ENCODE measurements at places on chromosomes 12 and 14.

DNA sequence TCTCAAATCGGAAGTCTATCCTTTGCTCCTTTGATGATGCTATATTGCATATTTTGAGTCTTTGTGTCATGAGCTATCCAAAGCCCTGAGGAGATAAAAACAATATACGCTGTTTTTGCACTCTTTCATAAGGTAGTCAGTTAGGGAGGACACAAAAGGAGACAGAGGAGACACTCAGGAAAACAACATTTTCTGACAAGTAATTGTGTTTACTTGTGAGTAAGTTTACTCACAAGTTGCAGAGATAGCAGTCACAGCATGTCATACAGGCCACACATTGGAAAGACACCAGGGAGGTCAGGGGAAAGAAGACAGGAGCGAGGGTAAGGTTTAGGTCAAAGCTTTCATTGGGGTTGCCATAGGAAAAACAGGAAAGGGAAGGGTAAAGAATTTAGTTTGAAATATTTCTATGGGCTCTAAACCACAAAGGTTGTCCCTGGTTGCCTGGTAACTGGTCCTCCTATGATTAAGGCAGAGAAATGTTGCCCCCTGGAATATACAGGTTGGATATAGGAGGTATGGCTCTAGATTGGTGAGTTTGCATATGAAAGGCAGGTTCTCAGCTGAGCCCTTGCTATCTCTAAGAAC is 7.4 kb upstream of the GABARAPL1 start:
- H3K27ac ChIP-seq, result no peak overlapping the region
- no peaks in the 10 kb centered on the region for H3K27me3 ChIP-seq
- no peaks in the 10 kb centered on the region for H3K36me3 ChIP-seq
- no peaks in the 10 kb centered on the region for H3K4me1 ChIP-seq
- no peak for DNase-seq

GRCh38 chr14:20697273-20698017 is 8.9 kb downstream of the ANG start:
- no peaks in the 10 kb centered on the region for H3K36me3 ChIP-seq
- no peak overlapping the region for H3K4me3 ChIP-seq
- no peaks in the 10 kb centered on the region for H3K4me1 ChIP-seq
- DNase-seq, result peak; percentile 71
- H3K27ac ChIP-seq, result no peak overlapping the region

- peak overlapping the region; percentile 76 for H3K27ac ChIP-seq
- H3K36me3 ChIP-seq, result peaks cover 8% of the 10 kb centered on the region
- peaks cover 42% of the 10 kb centered on the region for H3K4me1 ChIP-seq
- H3K4me3 ChIP-seq, result peak overlapping the region; percentile 54
- no peak for DNase-seq
- H3K27me3 ChIP-seq, result no peaks in the 10 kb centered on the region
Observed at GRCh38 chr14:105420974-105421674, 1.5 kb downstream of the MTA1 start.

DNA sequence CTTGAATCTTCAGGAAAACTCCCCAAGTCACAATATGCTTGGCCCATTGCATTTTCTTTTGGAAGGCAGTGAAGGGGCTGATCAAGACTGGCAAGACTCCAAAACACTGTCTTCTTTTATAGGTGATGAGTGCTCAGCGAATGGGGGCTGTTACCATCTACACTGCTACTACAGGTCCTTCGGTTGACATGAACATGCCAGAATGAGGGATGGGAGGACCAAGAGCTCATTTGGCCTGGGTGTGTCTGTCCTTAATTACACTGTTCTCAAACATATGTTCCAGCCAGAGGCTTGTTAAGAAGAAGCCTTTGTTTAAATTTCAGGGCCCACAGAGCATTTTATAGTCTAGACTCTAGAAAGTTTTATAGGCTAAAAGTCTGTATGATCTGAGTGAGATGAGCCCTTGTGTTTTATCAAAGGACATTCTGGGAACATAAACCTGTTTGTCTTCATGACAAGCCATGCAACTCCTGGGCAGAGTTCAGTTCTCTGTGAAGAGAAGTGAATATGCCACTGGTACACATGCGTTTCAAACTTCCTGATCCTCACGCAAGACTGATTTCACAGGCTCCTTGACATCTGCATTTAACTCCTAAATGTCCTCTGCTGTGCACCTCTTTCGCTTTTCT is 4.7 kb upstream of the FAM234B start:
- peaks cover 7% of the 10 kb centered on the region for H3K4me1 ChIP-seq
- H3K36me3 ChIP-seq, result no peaks in the 10 kb centered on the region
- no peaks in the 10 kb centered on the region for H3K27me3 ChIP-seq
- H3K27ac ChIP-seq, result no peak overlapping the region
- no peak for DNase-seq

DNA sequence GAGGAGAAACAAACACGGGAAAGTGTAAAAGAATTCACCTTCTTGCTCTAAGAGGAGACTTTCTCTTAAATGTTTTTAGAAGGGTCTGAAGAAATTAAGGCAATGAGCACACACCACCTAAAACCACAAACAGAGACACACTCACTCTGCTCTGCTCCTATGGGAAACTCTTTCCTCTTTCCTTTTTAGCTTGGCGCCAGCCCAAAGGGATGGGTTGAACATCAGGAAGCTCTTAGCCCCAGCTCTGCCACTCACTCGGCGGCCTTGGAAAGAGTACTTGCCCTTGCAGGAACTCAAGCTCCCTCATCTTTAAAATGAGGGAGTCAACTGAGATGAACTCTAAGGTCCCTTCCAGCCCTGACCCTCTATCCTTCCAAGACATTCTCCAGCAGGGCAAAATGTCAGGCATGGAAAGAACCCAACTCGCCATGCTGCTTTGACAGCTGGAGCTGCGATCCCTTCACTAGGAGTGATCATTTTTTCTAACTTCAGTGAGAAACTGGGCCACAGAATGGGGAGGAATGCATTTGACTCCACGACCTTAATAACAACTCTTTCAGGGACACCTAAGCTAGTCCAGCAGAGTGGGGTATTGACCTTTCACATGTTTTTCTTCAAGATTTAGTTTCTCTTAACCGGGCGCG is 980 bp upstream of the RNASE8 start:
- no peak for DNase-seq
- H3K4me3 ChIP-seq, result no peak overlapping the region
- H3K27ac ChIP-seq, result no peak overlapping the region
- H3K27me3 ChIP-seq, result no peaks in the 10 kb centered on the region

DNA sequence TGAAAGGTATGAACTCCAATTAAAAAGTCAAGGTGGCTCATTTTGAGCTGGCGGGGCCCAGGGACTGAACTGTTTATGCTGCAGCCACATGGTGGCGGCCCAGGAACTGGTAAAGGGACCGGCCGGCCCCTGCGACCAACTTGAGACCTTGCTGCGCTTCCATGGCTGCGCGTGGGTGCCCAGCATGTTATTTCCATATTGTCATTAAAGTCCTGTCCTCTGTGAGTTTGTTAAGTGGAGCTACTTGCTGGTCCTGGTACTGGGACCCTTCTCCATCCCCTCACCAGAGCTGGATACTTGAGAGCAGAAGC is 62.3 kb downstream of the BEGAIN start:
- H3K27me3 ChIP-seq, result no peaks in the 10 kb centered on the region
- H3K36me3 ChIP-seq, result peaks cover 10% of the 10 kb centered on the region
- no peak overlapping the region for H3K27ac ChIP-seq
- DNase-seq, result no peak

DNA sequence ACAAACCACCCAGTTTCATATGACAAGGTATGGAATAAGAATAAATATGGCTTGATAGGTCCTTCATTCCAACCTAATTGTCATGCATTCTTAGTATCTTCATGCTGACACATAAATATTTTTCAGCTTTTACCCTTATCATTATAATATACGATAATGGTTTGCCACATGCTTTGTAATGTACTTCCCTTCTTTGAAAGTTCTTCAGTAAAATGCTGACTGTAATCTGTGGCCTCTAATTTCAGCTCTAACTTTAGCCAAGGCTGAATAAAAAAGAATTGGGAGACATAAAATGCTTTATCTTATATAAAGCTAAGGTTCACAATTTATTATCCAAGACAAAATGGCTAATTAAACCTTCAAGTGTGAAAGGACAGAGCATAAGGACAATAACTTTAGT is 2.6 kb upstream of the MAP4K5 start:
- peaks cover 21% of the 10 kb centered on the region for H3K4me1 ChIP-seq
- DNase-seq, result no peak
- H3K4me3 ChIP-seq, result no peak overlapping the region
- no peaks in the 10 kb centered on the region for H3K36me3 ChIP-seq
- no peak overlapping the region for H3K27ac ChIP-seq

DNA sequence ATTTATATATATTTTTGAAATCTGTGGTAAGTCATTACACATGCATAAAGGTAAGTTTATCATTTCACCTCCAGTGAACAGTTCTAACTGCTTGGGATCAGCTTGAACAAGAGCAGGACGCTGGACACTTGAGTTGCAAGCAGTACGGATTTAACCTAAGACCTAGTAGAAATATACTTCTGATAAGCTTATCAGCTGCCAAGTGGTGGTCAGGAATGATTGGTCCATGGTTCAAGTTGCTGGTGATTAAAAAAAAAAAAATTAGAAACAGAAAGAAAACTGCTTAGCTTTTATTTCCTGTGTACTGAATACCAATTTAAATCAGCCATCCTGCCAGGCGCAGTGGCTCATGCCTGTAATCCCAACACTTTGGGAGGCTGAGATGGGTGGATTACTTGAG is 88.6 kb downstream of the AEBP2 start:
- DNase-seq, result no peak
- no peaks in the 10 kb centered on the region for H3K27me3 ChIP-seq
- no peaks in the 10 kb centered on the region for H3K4me1 ChIP-seq
- no peak overlapping the region for H3K4me3 ChIP-seq
- no peaks in the 10 kb centered on the region for H3K36me3 ChIP-seq

GRCh38 chr14:82500222-82500621 is 966.6 kb upstream of the SEL1L start:
- H3K36me3 ChIP-seq, result no peaks in the 10 kb centered on the region
- no peak overlapping the region for H3K27ac ChIP-seq
- no peak overlapping the region for H3K4me3 ChIP-seq
- H3K27me3 ChIP-seq, result peaks cover 3% of the 10 kb centered on the region
- DNase-seq, result no peak

DNA sequence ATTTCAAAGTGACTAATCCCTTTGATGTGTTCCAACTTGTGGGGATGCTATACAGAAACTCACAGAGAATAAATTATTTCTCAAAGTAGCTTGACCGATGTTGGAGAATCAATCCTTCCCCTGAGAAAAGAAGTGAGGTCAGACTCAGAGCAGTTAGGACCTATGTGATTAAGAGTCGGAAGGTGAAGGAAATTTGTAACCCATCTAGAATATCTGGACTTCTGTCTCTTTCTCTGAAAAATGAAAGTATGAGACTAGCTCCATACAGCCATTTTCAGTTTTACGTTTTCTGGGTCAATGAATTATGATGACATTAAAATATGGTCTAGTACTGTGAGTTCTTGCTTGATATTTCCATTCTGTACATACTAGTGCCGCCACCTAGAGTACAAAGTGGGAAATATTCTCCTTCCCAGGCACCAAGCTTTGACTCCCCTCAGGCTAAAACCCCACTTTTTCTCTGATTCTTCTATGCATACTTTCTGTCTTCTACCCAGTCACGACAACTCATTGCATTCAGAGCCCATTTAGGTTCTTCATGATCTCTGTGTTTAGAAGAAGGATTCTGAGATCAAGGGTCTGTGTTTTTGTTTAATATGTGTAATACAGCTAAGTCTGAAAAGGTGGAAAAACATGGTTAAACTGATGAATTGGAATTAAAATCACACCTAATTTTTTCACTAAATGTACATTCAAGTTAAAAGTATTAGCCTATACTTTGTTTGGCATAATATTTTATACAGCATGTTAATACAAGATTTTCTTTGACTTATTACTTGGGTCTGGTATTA is 6.9 kb upstream of the NTS start:
- H3K4me3 ChIP-seq, result no peak overlapping the region
- no peak for DNase-seq
- H3K27ac ChIP-seq, result no peak overlapping the region
- H3K36me3 ChIP-seq, result no peaks in the 10 kb centered on the region

GRCh38 chr14:52244997-52245396 is 22.5 kb upstream of the PTGDR start:
- H3K27ac ChIP-seq, result no peak overlapping the region
- no peaks in the 10 kb centered on the region for H3K36me3 ChIP-seq
- no peaks in the 10 kb centered on the region for H3K4me1 ChIP-seq
- DNase-seq, result no peak
- H3K27me3 ChIP-seq, result no peaks in the 10 kb centered on the region

- H3K36me3 ChIP-seq, result no peaks in the 10 kb centered on the region
- H3K4me1 ChIP-seq, result no peaks in the 10 kb centered on the region
- no peak overlapping the region for H3K27ac ChIP-seq
Observed at GRCh38 chr14:51539571-51540037, 112.1 kb upstream of the FRMD6 start.

All from heart left ventricle (tissue), 16 donors.